ENCODE measurements at places on chromosomes 12 and 14.
A peak's percentile ranks its signal among the peaks of the same experiment; 100 is the strongest.

DNA sequence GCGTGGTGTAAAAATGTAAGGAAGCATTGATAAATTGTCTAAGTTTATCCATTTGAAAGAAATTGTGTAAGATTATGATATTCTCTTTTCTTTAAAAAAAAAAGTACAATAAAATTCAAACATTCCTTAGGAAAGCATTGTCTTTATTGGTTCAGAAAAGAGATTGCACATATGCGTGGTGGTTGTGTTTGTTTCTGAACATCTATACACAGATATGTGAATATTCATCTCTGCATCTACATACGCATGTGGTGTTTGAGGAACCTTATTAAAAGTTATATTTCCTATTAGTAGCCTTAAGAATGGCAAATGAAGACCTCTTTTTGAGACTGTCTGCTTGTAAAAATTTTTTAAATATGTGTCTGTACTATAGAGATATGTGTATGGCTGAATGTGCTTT is 69.8 kb downstream of the TMEM260 start:
- DNase-seq = no peak

DNA sequence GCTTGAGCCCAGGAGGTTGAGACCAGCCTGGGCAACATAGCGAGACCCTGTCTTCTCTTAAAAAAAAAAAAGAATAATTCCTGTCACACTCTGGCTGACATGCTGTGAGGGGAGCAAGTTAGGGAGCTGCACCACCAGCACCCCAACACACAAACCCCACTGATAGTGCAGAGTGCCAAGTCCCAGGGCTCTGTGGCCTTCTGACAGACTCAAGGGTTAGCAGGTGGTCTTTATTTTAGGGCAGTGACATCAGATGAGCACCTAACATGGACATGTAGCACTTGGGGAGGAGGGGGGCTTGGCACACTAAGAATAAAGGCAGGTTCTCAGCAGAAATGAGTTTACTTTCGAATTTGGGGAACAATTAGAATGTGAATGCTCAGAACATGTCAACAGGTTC is 6.8 kb downstream of the USP5 start:
- DNase-seq = no peak

DNA sequence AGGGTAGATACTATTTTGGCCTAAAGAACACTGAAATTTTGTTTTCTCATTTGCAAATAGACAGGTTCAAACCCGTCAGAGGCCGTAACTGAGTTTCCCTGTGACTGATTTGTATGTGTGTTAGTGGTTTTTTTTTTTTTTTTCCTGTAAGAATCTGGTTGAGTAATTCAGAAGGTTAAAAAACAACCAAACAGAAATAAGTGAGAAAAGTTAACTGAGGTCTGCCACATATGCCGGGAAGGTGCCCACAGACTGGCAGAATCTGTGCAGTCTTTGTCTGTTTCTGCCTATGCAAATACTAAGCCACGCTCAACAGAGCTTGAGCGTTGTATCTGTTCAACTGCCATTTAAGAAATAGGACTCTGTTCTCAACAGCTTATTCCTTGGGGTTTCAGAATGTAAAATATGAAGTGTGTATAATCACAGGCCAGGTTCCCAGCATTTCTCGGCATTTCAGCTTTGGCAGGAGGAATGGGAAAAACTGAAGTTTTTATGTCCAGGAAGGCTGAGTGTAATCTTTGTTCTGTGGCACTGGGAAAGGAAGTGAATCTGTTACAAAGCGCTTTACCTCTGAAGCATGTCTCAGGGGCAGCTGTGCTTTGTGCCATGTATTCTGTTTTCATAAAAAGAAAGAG is 181.9 kb downstream of the PRKCH start:
- DNase-seq = no peak

- no peak for DNase-seq
Measured at GRCh38 chr12:89733579-89734201, 25.1 kb upstream of the ATP2B1 start.

GRCh38 chr12:90773491-90773890 is 181.5 kb downstream of the CCER1 start:
- no peak for DNase-seq

- no peak for DNase-seq
Measured at GRCh38 chr14:33925235-33925634, 25.6 kb downstream of the EGLN3 start.

DNA sequence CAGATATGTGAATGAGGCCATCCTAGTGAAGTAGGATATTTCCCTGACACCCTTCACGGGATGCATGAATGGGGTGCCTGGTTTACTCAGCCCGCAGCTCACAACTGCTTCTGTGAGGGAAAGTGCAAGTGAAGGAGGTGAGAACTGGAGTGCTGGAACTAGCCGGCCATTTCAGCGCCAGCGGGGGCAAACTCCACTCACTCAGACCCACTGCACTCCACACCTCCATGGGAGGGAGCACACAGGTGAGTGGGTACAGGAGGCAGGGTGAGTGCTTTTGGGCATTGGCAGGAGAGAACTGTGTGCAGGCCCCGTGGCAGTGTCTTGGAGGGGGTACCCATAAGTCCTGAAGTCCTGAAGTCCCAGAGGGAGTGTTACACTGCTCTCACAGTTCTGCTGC is 1008.4 kb downstream of the SLC6A15 start:
- no peak for DNase-seq

DNA sequence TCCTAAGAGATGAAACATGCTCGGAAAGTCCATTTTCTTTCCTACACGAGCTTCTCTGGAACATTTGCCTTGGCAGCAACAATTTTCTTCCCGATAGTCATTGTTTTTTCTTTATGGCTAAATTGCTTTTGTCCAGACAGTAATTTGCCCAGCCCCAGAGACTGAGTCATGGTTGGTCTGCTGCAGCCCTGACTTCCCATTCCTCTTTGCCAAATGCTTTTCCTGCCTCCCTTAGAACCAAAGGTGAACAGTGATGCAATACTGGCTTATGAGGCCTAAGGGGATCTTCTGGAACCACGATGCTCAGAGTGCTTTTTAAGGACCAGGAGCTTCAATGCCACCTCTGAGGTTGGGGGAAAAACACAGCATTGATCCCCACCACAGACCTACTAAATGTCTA is 1599.6 kb upstream of the TMEM132C start:
- no peak for DNase-seq

DNA sequence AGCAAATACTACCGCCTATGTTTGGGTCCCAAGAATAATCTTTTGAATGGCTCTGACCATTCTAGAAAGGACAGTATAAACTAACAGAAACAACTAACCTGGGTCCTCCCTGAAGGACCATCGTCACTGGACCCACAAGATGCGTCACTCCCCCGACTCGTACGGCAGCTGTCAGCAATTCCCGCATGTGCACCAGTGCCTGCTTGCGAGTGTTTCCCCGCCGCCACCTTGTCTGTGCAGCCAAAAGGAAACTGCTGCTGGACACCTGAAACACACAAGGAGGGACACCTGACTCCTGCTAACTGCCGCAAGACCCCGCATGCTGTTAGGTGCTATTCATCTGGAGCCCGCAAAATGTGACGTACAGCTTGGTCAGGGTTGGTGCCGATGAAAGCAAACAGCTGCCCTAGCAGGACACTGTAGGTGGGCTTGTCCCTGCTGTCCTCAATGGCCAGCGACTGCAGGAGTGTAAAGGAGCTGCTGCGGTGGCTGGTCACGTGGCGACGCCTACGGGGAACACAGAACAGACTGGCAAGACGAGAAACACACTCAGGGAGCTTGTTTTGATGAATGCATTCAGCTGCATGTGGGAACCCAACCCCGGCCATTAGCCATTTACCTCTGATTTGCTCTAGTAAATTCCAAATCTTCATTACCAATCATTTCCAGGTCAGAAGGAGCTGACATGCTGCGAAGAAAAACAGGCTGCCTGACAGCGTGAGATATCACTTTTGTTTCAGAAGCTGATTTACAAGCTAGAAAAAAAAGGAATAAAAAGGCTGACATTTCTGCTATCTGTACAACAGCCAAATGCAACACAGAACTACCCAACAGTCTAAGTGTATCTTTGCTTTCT is 118.1 kb downstream of the TRAFD1 start:
- DNase-seq = peak; percentile 40

DNA sequence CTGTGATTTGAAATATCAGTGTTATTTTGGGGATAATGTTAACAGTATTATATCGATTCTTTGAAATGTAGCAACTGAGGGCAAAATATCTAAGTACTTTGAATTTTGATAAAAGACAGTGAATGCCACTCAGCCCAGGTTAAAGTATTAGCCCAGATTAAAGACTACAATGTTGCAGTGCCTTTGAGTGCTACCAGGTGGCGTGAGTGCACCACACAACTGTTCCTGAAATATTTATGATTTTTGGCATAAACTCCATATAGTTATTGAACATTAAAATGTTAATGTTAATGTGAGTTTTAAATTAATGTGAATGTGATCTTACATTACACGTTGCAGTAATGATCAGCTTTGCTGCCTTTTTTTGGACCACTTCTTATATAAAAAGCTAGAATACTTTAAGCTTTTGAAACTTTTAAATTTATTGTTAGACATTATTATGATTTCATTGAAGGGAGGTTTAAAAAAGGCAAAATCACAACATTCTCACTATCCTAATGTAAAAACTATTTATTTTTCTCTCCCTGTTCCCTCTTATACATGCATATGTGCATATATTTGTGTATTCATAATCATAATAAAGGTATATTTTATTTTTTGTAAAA is 22.5 kb downstream of the MRPS35 start:
- peak; percentile 32 for DNase-seq

DNA sequence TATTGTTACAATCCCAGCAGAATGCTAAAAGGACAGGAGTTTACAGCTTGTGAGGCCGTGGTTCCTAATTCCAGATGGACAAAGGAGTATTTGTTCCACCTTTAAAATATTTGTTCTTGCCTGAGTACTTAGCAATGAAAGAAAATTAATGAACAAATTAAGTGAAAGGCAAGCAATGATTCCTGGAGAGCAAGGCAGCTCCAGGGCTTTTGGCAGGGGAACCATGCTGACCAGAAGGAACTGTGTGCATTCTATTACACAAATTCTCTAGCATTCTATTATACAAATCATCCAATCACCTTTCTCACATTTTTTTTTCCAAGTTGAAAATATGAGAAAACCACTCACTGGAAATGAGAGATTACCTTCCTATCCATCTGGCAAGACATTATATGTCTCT is 1.8 kb upstream of the BMAL2 start:
- DNase-seq = no peak

DNA sequence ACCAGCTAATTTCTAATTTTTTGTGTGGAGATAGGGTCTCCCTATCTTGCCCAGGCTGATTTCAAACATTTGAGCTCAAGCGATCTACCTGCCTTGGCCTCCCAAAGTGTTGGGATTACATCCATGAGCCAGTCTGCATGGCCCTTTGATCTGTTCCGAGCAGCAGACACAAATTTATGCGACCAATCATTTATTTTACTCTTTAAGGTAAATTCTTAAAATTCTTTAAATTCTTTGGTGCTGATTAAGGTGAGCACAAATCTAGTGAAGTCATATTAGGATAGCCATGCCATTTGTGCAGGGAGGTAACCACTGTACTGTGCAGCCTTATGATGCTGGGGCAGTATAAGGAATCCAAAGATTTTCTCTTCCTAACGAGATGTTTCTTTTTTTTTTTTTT is 135.7 kb downstream of the SRGAP1 start:
- DNase-seq = no peak

DNA sequence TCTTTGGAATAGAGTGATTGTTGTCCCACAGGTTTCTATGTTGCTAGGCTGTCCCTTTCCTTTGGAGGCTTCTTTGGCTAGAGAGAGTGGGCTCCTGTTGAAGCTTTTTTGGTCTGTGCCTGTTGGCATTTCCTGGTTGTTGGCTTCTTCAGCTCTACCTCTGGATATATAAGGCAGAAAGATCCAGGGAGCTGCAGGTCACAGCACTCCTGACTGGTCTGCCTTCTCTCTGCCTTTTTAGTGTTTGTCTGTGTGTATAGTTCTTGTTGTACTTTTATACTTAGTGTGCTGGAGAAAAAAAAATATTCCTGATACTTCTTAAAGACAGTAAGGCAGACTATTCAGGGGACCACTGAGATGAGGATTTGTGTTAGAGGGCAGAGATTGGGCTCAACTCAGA is 202.7 kb downstream of the FBXL14 start:
- no peak for DNase-seq

DNA sequence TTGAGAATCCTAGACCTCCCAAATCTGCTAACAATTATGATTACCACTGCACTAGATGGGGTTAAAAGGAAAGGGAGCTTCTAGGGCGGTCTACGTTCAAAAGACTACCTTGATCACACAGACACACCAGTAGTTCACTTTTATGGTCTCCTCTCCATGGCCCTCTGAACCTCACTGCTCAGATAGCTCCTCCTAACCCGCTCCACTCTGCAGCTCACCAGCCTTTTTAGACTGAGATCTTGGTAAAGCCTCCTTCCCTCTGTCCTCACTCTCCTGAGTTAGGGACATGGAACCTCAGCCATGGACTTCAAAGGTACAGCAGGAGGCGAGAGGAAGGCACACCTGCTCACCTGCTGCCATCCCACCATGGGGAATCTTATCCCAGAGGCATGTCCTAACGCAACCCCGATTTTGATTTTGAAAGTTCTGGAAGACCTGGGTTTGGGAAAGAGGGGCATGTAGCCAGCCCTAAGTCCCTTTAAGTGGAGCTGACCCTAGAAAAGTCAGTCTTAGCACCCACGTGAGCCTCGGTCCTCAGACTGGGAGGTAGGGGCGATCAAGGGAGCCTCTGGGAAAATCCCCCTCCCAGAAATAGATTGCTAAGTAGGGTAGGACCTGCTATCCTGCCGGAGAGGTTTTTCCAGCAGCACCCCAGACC is 1.3 kb downstream of the ZNF219 start:
- no peak for DNase-seq

Data from Ammon's horn (tissue), 1 donor.